ENCODE measurements at places on chromosomes 6 and 20.

- DNase-seq = no peak
Observed at GRCh38 chr6:148693882-148694484, 52.8 kb upstream of the UST start.

GRCh38 chr6:89434954-89435353 is 2.0 kb downstream of the ANKRD6 start:
- DNase-seq = no peak

DNA sequence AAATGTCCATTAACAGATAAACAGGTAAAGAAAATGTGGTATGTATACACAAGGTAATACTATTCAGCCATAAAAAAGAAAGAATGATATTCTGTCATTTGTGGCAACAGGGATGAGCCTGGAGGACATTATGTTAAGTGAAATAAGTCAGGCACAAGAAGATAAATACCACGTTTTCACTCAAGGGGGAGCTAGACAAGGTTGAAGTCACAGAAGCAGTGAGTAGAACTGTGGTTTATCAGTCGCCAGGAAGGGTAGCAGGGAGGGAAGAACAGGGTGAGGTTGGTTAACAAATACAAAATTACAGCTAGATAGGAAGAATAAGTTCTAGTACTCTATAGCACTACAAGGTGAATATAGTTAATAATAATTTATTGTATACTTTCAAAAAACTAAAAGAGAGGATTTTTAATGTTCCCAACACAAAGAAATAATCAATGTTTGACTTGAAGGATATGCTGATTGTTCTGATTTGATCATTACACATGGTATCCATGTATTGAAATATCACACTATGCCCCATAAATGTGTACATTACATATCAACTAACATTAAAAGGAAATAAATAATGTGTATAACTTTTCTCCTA is 21.1 kb downstream of the RTN4IP1 start:
- peak; percentile 88 for DNase-seq

- no peak for DNase-seq
Observed at GRCh38 chr6:34680802-34681515, 15.6 kb downstream of the ILRUN start.

GRCh38 chr6:4936681-4937041 is 67.2 kb downstream of the RPP40 start:
- peak; percentile 53 for DNase-seq

- DNase-seq = no peak
Observed at GRCh38 chr20:16147916-16148315, 425.3 kb downstream of the KIF16B start.

DNA sequence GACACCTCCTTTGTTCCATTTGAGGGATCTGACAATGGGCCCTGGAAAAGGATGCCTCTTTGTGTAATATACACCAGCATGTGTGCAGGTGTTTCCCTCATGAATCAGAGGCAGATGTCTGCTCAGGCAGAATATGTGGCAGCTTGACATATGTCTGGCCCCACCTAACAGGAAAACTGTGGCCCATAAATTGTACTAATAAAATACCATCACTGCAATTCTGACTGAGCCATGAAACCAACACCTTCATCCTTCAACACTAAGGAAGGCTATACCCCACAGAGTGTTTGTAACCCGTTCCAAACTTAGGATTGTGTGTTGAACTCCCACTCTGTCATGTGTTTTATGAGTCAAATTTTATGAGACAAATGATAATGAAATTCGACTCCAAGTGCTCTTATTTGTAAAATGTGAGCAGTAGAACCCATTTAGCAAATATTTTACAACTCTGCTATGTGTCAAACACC is 22.7 kb downstream of the LAMA4 start:
- DNase-seq = no peak

GRCh38 chr20:23228912-23229311 is 121.7 kb upstream of the NXT1 start:
- no peak for DNase-seq

- no peak for DNase-seq
Observed at GRCh38 chr6:143620447-143620846, 57.3 kb upstream of the PHACTR2 start.

DNA sequence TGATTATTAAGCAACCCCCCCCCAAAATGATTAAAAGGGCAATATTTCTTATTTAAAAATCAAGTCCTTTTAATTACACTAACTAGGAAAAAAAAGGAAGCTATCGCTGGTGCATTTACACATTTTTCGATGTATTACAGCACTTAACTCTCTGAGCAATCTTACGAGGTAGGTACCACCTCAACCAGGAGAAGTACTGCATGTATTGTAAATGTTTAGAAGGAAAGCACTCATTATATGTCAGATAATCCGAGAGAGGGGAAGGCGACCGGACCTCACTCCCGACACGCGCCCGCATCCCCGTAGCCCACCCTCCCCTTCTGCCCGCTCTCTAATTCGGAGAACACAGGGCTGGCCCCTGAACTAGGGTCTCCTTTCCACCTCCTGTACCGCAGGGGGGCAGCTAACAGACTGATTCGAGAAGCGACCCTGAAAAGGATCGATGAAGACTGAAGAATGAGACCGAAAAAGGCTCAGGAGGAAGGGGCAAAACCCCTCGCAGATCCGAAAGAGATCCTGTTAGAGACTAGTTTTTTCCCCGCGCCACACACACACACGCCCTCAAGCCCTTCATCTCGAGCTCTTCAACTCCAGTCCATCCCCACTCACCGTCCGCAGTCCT is 337 bp downstream of the ESF1 start:
- no peak for DNase-seq

DNA sequence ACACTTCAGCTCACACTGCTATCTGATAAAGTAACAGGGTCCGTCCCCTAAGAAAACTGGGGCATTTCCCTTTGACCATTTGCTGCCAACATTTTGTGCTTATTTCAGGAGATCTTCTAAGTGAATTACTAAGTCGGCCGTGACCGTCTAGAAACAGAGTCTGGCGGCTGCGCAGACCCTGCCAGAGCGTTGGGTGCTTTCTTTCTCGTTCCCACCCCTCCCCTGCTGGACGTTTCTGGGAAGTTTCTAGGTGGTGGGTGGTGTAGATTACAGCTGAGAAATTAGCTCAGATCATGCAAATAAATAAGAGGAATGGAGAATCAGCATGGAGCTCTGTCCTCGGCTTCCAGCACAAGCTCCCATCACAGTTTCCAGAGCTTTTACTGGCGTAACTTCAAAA is 128.1 kb downstream of the MYLK4 start:
- no peak for DNase-seq

DNA sequence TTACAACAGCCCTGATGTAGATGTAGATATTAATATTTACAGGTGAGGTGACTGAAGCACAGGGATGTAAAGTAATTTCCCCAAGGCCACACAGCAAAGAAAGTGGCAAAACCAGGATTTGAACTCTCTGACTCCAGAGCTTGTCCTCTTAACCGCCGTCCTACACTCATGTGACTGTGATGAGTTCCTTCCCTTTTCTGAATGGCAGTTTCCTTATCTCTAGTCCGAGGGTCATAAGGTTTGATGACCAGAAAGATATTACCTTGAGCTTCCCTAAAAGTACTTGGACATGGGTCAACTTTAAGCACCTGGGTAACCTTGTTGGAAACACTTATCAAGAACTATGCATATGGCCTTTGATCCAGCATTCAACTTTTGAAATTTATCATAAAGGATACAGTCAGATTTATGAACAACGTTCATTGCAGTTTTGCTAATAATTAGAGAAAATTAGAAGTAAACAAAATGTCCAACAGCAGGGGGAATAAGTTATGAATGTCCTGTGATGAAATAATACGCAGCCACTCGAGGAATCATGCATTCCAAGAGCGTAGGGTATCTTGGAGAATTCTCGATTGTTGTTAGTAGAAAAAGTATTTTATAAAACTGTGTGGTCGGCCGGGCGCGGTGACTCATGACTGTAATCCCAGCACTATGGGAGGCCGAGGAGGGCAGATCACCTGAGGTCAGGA is 2.3 kb upstream of the TLDC2 start:
- no peak for DNase-seq

Measured in mesendoderm (in vitro differentiated cells).